ENCODE measurements at places on chromosomes 6 and 20. TPM values are rescaled to one million over a fixed set of nuclear protein-coding genes. Genes with fewer than 3 reads are reported as not detected.

The TGM3 gene
- total RNA-seq = not detected

The RBL1 gene
- 32.6 TPM for total RNA-seq

The PREX1 gene
- total RNA-seq = 264 TPM

The ASCC3 gene
- 51.2 TPM for total RNA-seq

DNA sequence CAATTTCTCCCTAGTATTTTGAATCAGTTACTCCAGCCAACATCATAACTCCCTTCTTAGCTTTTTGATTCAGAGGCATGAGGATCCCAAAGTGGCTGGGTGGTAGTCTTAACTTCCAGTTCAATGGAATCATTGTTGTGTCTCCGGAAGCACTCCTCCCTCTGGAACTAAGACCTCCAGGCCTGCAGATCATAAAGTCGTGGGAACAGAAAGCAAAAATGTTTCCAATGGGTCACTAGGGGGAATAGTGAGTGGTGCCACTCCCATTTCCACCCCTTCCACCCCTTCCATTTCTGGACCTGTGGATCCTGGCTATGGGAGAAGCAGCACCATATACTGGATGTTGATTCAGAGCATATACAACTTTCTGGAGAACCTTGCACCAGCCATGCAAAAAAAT is 130.8 kb downstream of the SGK1 start:
- no peak for DNase-seq
- H3K27me3 ChIP-seq = no peaks in the 10 kb centered on the region
- no peak overlapping the region for H3K27ac ChIP-seq
- H3K4me3 ChIP-seq = no peak overlapping the region
- no peaks in the 10 kb centered on the region for H3K36me3 ChIP-seq
- H3K4me1 ChIP-seq = peaks cover 7% of the 10 kb centered on the region

GRCh38 chr20:44601801-44602204 is 19.4 kb downstream of the PKIG start:
- no peak overlapping the region for H3K27ac ChIP-seq
- DNase-seq = no peak
- H3K4me3 ChIP-seq = no peak overlapping the region
- no peaks in the 10 kb centered on the region for H3K27me3 ChIP-seq

- H3K4me3 ChIP-seq = no peak overlapping the region
- DNase-seq = no peak
- no peaks in the 10 kb centered on the region for H3K36me3 ChIP-seq
- no peak overlapping the region for H3K27ac ChIP-seq
Measured at GRCh38 chr6:49923826-49924225, 40.1 kb downstream of the DEFB114 start.

GRCh38 chr6:10276660-10277287 is 138.1 kb downstream of the TFAP2A start:
- no peaks in the 10 kb centered on the region for H3K27me3 ChIP-seq
- H3K4me3 ChIP-seq = no peak overlapping the region
- no peak for DNase-seq
- no peaks in the 10 kb centered on the region for H3K4me1 ChIP-seq
- no peaks in the 10 kb centered on the region for H3K36me3 ChIP-seq

- peaks cover 13% of the 10 kb centered on the region for H3K27me3 ChIP-seq
- no peak overlapping the region for H3K27ac ChIP-seq
- no peak for DNase-seq
- no peaks in the 10 kb centered on the region for H3K36me3 ChIP-seq
Measured at GRCh38 chr20:2750491-2751251, 49.8 kb downstream of the CPXM1 start.

GRCh38 chr6:16600026-16600425 is 161.2 kb downstream of the ATXN1 start:
- no peak for DNase-seq
- H3K27ac ChIP-seq = no peak overlapping the region
- H3K4me3 ChIP-seq = no peak overlapping the region
- peaks cover 6% of the 10 kb centered on the region for H3K36me3 ChIP-seq

DNA sequence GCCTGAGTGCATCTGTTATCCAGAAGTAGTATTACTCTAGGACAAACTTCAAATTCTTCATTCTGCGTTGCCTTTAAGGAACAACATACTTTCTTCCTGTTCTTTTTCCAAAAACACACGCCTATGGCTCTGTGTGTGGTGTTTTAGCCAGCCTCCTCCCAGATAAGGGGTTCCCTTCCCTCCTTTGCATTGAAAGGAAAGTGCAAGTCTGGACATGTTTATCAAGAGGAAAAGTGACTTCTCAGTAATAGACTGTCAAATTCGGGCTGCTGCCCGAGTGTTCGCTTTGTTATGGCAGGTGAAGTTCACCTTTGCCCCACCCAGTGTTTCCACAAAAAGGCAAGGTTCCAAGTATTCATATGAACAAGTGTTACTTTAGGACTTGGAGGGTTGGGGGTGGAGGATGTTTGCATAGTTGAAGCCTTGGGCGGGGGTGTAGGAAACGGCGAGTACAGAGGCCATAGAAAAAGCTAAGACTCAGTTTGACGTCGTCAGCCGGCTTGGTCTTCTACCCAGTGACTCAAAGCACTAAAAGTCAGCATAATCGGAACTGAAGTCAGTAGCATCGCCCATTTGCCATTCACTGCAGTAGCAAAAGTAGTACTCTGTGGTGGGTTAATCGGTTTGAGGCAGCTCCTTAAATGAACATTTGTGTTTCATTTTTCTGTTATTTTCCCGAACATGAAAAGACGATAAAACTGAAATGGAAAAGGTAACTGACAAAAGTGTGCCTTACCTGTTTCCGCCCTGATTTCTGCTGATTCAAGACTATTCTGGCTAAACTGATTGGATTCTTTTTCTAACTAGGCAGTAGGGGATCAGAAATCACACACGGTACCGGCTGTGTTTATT is 12.5 kb downstream of the PRDM1 start:
- H3K36me3 ChIP-seq = peaks cover 2% of the 10 kb centered on the region
- no peaks in the 10 kb centered on the region for H3K27me3 ChIP-seq
- H3K27ac ChIP-seq = peak overlapping the region; percentile 90
- peak; percentile 87 for DNase-seq
- H3K4me3 ChIP-seq = peak overlapping the region; percentile 100

DNA sequence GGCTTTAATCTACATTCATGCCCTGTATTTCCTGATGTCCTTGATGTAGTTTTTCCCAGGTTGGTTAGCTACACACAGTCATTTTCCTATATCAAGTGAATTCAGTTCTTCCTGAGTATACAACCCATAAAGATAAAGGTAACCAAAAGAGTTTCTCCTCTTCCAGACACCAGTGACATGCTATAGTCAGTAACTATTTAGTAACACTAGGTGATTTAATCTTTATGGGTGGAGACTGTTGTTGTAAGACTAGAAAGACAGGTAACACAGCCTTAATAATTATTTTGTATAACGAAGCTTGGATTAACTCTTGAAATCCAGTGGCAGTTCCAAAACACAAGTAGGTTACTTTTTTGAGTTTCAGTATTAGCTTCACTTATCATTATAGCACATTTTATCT is 17.6 kb downstream of the MCUR1 start:
- DNase-seq = no peak
- H3K27me3 ChIP-seq = no peaks in the 10 kb centered on the region
- no peak overlapping the region for H3K4me3 ChIP-seq
- peaks cover 4% of the 10 kb centered on the region for H3K4me1 ChIP-seq

DNA sequence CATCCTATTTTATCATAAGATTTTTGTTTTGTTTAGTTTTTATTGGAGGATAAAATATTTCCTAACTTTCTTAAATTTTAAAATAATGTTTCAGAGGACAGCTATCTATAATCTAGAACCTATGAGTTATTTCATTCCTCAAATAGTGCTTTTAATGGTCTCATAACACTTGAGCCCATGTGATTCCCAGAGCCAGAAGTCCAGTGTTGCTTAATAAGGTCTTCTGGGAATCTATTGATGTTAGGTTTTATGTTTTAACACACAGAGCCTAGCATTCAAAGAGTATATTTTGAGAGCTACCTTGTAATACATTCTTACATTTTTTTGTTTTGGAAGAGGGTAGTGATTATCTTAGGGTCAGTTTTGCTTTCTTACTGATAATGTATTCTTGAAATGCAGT is 200.2 kb downstream of the CENPW start:
- H3K36me3 ChIP-seq = no peaks in the 10 kb centered on the region
- H3K27ac ChIP-seq = no peak overlapping the region
- no peak overlapping the region for H3K4me3 ChIP-seq

DNA sequence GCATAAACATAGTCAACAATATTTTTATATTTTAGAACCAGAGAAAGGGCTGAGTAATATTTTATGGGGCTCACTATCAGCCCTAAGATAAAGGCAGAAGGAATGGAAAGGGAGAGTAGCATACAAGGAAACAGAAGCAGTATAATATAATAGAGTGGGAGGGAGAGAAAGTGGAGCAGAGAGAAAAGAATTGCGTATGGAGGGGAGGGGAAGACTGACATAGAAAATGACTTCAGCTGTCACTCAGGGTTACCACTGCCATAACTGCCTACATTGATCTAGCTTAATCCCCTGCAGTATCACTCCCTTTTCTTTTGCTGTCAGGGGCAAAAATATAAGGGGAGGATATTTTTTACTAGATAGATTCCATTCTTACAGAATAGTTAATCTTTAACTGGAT is 1133.5 kb upstream of the MAP3K7 start:
- no peaks in the 10 kb centered on the region for H3K4me1 ChIP-seq
- H3K36me3 ChIP-seq = no peaks in the 10 kb centered on the region
- no peak for DNase-seq
- no peaks in the 10 kb centered on the region for H3K27me3 ChIP-seq

DNA sequence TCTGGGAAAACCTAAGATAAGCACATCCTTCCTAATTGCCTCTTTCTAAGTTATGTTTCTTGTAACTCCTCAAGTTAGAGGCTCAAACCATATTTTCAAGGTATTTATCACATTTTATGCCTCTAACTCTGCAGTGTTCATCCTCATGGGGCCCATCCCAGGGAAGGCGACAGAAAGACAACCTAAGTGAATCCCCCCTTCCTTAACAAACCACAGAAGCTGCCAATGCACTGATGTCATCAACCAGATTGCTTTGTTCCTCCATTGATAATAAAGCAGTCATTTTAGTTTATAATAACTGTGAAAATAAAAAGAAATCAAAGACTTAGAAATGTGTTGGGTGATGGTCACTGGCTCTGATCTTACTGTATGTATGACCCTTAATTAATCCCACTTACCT is 119.5 kb upstream of the TCF21 start:
- H3K36me3 ChIP-seq = no peaks in the 10 kb centered on the region
- DNase-seq = no peak
- no peak overlapping the region for H3K4me3 ChIP-seq
- H3K27me3 ChIP-seq = no peaks in the 10 kb centered on the region
- H3K27ac ChIP-seq = no peak overlapping the region
- no peaks in the 10 kb centered on the region for H3K4me1 ChIP-seq

Measured in CD4-positive, CD25-positive, alpha-beta regulatory T cell (primary cell).